ENCODE measurements at places on chromosomes 5 and 9.

GRCh38 chr9:17726298-17726697 is 147.4 kb downstream of the SH3GL2 start:
- no peak for DNase-seq

GRCh38 chr5:160488394-160489325 is 67.0 kb downstream of the PTTG1 start:
- DNase-seq, result no peak

- no peak for DNase-seq
Observed at GRCh38 chr5:151134228-151134627, 23.4 kb downstream of the ANXA6 start.

- no peak for DNase-seq
Observed at GRCh38 chr9:130893341-130894101, 3.1 kb downstream of the QRFP start.

GRCh38 chr5:109345699-109346098 is 64.1 kb downstream of the PJA2 start:
- no peak for DNase-seq

DNA sequence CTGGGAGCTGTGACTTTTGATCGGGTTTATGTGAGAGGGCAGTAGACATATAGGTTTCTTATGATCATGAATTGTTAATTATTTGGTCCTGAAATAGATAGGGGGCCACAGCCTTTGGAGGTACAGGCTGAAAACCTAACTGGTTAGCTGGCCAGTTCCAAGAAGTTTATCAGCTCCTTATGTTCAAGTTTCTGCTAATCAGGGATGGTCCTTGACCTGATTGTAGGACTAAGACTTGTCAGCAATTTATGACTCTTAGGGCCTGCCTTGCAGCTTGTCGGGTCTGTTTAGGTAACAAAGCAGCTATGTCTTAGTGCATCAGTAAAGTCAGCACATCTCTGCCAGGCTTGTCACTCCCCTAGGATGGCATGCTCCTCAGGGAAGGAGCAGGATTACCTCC is 151.8 kb upstream of the RUSC2 start:
- DNase-seq, result no peak

DNA sequence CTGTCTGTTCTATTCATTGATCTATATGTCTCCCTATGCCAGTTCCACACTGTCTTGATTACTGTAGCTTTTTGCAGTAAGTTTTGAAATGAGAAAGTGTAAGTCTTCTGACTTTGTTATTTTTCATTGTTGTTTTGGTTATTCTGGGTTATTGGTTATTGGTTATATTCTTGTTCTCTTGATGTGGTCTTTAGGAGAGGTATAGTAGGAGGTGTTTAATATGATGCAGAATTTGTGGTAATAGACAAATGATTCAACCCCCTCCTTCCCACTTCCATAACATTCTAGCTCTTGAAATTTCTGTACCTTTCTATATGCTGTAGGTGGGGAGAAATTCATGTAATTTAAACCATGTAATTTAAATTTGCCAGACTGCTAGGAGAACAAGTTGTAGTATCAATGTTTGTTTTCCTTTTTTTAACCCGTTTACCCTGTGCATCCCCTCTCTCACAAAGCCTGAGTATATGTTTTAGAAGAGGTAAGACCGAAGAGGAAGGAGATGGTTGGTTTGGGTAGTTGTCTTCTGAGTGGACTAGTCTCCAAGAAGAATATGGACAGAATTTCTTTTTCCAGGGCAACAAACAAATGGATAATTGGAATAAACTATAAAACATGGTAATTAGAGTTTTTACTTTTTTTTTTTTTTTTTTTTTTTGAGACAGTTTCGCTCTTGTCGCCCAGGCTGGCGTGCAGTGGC is 19.2 kb downstream of the ANKHD1 start:
- no peak for DNase-seq

GRCh38 chr5:167839065-167839464 is 452.4 kb upstream of the WWC1 start:
- no peak for DNase-seq

GRCh38 chr9:130626249-130626996 is 38.0 kb upstream of the PRDM12 start:
- no peak for DNase-seq

GRCh38 chr5:77906806-77907205 is 130.7 kb upstream of the TBCA start:
- no peak for DNase-seq

DNA sequence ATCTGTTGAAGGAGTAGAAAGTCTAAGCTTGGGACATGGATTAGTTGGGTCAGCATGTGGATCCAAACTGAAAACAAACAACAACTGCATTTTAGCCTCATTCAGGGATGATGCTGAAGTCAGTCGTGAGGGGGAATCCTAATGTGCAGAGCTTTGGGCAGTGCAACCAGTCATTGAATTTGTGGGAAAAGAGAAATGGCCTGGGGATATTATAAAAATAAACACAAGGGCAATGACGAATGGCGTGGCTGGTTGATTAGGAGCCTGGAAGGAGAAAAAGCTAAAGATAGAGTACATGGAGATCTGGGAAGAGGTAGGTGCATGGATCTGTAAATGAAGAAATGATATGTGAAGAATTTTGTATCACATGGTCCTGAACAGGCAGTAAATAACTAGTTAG is 477.6 kb downstream of the TLE1 start:
- no peak for DNase-seq

DNA sequence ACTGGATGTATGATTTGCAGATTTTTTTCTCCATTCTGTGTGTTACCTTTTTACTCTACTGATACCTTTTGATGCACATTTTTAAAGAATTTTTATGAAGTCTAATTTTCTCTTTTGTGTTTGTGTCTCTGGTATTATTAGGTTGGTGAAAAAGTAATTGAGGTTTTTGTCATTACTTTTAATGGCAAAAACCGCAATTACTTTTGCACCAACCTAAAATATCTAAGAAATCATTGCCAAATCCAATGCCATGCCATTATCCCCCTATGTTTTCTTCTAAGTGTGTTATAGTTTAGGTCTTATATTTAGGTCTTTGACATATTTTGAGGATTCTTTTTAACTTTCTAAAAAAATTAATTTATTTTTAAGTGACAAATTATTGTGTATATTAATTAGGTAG is 43.4 kb upstream of the STARD4 start:
- no peak for DNase-seq

GRCh38 chr5:168946363-168946762 is 354.6 kb downstream of the SLIT3 start:
- no peak for DNase-seq

DNA sequence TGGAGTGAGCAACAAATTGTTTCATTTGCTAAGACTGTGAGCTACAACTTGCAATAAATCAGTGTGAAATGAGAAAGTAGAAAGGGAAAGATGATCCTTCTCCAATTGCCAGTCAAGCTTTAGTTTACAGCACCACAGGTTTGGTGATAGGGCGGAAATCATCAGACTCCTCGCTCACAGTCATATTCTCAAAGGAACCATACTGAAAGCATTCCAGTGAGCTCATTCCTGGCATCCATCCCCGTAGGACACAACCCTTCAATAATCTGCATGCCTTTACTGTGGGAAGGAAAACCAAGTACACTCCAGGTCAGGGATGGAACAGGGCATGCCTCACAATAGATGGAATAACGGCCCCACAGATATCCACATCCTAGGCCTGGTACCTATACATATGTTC is 80.7 kb downstream of the FSTL4 start:
- no peak for DNase-seq

- no peak for DNase-seq
Observed at GRCh38 chr5:55231919-55232270, 1.5 kb downstream of the CCNO start.

GRCh38 chr9:114406441-114406840 is 18.7 kb upstream of the AKNA start:
- DNase-seq, result no peak

GRCh38 chr5:29811914-29812679 is 1381.4 kb upstream of the CDH6 start:
- DNase-seq, result no peak

DNA sequence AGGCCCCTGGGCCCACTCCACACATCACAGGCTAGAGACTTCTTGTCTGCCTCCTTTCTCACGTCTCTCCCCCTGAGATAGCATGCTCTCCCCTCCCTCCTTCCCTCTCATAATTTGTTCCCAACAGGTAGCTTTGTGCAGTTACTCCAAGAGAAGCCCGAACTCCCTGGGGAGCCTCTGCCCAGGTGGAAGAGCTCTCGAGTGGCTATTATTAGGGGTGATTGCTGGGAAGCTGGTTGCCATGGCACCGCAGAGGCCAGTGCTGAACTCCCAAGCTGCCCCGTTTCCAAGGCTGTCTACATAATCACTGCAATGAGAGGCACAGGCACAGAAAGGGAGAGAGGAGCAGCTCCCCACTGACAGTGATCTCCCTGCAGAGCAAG is 104.7 kb upstream of the GPR151 start:
- peak; percentile 85 for DNase-seq
